GM04504 (cell line): ENCODE measurements at places on chromosomes 1 and 21.
A peak's percentile ranks its signal among the peaks of the same experiment; 100 is the strongest.

- no peak for DNase-seq
These were observed 36.1 kb downstream of the LRRC40 start for GRCh38 chr1:70169018-70169839.

- no peak for DNase-seq
These were observed 307.0 kb upstream of the NR5A2 start for GRCh38 chr1:199720496-199720895.

DNA sequence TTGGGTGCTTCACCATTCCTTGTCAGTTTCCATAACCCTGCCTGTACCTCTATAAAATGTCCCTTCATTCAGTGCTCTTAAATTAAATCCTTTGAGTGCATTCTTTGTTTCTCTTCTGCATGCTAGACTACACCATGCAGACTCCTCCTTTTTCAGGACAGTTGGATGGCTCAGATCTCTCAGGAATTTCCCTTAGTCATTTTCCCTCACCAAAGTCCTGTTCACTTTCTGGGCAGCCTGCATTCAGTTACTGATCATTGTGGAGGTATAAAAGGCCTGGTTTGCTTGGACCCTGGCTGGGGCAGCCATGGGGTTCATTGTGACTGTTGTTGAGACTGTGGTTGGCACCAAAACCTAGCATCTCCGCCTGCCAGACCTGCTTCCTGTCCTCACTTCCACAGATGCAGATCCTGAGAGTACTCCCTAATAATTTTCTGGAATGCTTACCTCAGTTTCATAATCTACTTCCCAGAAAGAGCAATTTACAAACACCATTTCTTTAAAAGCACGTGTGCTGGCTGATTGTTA, 88.4 kb downstream of the PDE4B start:
- peak; percentile 30 for DNase-seq

DNA sequence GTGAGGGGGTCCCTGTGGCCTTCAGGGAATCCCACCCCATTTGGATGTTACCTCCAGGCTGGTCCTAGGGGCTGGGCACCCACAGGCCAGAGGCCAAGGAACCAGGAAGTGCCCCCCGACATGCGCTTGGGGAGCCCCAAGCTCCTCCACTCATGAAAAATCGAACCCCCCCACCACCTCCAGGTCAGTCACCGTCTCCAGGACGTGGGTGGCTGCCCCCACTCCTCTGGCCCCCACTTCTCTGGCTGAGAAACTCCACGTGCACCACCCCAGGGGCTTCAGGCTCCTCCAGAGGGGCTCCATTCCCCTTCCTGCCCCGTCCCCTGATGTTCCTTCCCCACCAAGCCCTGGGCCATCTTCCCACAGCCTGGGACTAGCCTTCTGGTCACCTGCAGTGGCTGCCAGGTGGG, 30.5 kb upstream of the POFUT2 start:
- DNase-seq = no peak

DNA sequence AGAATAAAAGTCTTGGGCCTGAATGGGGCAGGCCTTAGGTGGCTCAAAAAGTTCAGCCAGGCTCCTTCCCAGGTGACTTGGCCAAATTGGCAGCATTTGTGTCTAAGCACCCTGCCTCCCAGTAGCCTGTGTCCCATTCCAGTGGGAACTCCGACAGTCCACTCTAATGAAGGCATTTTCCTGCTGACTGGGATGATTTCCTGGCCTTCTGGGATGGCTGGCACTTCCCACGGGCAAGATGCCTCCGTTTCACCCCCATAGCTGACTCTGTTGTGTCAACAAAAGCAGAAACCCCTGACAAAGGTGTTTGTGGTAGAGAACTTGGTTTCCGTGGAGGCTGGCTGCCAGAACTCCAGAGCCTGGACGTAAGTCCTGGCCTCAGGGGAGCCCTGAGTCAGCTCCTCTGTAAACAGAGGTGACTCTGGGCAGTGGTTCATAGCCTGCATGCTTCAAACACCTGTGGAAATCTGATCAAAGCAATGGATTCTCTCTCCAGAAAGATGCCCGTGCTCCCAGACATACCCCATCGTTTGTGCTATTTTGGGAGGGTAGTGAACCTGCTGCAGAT, 36.6 kb downstream of the WNT3A start:
- DNase-seq = no peak

- DNase-seq = no peak
These were observed 127.6 kb downstream of the KCNK2 start for GRCh38 chr1:215210167-215210566.

DNA sequence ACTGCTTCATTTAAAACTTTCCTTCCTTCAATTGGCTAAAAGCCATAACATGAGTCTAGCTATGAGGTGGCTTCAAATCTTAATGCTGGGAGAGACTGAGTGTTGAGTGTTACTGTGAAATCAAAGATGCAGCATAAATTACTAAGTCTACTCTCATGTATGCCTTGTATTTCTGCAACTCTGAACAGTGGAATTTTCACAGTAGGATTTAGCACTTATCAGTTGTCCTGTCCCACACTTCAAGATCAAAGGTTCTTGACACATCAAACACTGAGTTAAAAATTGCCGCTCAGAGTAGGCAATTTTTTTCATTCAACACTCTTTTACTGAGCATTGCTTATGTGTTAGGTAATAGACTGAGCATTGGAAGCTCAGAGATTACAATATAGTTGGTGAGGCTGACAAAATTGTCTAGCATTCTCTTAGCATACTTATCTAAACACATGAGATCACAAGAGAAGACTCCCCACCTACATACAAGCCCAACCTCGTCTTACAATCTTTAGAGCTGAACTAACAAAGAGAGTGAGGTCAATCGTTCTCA, 56.4 kb upstream of the ADORA3 start:
- DNase-seq = no peak

DNA sequence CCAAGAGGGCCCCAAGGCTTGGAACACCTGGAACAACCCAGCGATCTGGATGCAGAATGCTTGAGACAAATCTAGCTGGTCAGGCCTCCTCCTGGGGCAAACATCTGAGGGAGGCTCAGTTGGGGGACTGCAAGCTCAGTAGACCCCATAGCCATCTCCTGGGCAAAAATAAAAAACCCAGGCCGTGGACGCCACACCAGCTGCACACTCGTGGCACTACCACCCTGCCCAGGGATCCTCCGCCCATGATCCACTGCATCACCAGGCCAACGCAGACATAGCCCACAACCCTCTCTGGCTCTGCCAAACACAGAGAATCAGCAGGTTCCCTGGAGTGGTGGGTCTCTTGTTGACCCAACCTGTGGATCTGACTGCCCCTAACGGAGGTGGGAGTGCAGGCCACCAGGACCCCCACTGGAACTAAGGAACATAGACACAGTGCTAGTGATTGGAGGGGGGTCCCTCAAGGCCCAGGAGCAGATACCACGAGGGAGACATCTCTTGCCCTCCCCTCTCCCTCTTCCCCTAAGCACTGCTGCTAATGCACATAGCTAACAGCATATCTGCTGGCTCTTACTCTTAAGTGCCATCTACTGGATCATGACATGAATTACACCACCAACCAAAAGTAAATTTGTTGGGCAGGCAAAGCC, 147.2 kb downstream of the CHD1L start:
- peak; percentile 21 for DNase-seq

DNA sequence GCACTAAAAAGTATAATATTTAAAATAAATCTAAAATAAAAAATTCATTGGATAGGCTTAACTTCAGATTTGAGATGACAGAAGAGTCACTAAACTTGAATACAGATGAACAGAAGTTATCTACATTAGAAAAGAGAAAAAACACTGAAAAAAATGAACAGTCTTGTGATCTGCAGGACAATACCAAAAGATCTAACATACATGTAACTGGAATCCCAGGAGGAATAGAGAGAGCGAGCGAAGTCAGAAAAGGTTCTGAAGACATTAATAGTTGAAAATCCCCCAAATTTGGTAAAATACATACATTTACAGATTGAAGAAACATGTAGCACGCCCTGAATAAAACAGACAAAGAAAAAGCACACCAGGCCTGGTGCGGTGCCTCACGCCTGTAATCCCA, 21.2 kb downstream of the B3GALNT2 start:
- no peak for DNase-seq

DNA sequence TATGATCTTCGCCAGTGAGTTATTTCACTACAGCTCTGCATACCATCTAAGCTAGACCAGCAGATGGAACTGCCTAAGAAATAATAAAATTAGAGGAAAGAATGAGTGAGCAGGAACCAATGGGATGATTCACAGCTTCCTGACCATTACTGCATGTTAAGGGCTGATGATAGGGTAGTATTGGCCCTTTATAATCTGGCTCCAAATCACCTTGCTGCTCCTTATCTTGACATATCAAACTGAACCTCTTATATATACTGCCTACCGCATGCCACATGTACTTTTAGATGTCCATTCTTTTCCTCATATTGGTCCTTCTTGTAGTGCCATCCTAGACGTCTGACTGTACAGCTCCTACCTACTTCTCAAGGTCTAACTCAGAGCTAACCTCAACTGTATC, 524.4 kb downstream of the DPYD start:
- DNase-seq = peak; percentile 20

- no peak for DNase-seq
These were observed 175.7 kb downstream of the FASLG start for GRCh38 chr1:172834609-172835008.

DNA sequence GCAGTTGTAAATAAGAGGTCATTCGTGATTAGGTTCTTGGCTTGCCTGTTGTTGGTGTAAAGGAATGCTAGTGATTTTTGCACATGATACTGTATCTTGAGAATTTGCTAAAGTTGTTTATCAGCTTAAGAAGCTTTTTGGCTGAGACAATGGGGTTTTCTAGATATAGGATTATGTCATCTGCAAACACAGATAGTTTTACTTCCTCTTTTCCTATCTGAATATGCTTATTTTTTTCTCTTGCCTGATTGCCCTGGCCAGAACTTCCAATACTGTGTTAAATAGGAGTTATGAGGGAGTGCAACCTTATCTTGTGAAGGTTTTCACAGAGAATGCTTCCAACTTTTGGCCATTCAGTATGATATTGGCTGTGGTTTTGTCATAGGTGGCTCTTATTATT, 576.1 kb upstream of the RGS18 start:
- DNase-seq = no peak

GRCh38 chr1:227604446-227604845, 41.1 kb downstream of the ZNF678 start:
- no peak for DNase-seq

DNA sequence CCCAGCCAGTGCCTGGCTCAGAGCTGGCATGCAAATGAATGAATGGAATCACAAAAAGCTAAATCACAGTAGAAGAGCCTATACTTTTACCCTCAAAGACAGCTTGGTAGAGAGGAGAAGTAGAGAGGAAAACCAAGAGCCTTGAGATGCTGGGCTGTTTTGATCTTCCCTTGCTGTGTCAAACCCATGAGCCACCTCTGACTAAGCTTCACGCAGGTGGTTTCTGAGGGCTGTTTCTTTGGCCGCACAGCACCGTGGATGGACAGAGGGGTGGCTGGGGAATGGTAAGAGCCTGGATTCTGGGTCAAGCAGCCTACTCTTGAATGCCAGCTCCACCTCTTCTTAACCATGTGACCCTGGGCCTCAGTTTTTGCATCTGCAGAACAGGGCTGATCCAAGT, 18.6 kb downstream of the ABCG1 start:
- DNase-seq = no peak
